Cortex of kidney (tissue), 1 donor: ENCODE measurements at places on chromosomes 12 and 14.

DNA sequence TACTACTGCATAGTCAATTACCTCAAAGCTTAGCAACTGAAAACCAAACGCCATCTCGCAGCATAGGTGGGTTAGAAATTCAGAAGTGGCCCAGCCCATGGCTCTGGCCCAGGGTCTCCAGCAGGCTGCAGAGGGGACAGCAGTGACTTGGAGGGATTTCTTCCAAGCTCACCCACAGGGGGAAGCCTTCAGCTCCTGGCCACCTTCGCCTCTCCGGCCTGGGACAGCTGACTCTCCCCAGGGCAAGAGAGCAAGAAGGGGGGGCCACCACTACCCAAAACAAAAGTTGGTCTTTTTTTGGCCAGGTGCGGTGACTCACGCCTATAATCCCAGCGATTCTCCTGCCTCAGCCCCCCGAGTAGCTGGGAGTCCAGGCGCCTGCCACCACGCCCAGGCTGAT, 32.2 kb upstream of the ANKRD9 start:
- no peak for DNase-seq

GRCh38 chr12:91893476-91893875, 252.2 kb downstream of the BTG1 start:
- no peak for DNase-seq

DNA sequence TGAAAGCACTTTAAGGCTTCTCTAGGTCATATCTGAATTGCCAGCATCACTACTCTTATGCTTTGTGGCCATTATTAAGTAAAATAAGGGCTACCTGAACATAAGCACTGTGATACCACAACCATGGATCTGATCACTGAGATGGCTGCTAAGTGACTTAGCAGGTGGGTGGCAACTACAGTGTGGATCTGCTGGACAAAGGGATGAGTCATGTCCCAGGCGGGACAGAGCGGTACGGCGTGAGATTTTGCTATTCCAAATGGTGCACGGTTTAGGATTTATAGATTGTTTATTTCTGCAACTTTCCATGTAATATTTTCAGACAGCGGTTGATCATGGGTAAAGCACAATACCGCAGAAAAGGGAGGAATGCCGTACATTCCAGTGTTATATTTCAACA, 39.4 kb downstream of the MLXIP start:
- DNase-seq, result no peak

- no peak for DNase-seq
These were observed 68.2 kb upstream of the FGD4 start for GRCh38 chr12:32331133-32331532.

GRCh38 chr12:21780786-21781185, 6.3 kb upstream of the KCNJ8 start:
- no peak for DNase-seq

DNA sequence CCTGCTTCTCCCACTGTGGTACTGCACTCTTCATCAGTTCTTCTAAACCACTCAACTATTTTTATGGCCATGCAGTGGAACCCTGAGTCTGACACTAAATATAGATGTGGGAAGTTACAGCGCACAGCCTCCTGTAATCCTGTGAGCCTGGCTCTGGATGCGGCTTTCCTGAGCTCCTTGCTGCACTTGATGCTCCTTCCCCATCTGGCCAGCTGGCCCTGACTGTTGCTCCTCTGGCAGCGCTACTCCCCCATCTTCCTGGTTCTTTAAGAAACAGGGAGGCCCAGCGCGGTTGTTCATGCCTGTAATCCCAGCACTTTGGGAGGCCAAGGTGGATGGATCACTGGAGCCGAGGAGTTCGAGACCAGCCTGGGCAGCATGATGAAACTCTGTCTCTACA, 24.6 kb downstream of the IQSEC3 start:
- DNase-seq, result no peak

- DNase-seq, result no peak
These were observed 31.1 kb downstream of the AK7 start for GRCh38 chr14:96422992-96423391.

DNA sequence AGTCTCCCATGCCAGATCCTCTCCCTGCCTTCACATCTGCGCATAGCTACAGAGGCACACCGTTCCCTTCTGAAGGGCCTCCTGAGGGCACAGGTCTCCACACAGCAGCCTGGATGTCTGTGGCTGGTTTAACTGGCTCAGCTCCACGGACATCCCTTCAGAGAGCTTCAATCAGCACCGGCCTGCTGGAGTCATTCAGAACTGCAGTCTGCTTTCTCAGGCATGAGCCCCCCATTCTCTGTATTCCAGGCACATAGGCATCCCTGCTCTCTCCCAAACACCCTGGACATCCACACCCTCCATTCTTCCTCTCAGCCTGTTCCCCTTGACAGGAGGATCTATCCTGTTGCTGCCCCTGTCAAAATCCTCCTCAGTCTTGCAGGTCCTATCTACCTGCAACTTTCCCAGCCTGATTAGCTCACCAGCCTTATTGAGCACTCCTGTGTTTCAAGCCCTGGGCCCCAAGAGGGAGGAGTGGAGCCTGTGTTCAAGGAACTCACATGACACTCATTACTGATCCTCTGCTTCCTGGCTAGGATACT, 2.9 kb upstream of the DHRS2 start:
- no peak for DNase-seq
